Adrenal gland (tissue), 19 donors: ENCODE measurements at places on chromosomes 5 and 9.

GRCh38 chr9:70448919-70449318 lies 34.5 kb upstream of the KLF9 start:
- DNase-seq = no peak

DNA sequence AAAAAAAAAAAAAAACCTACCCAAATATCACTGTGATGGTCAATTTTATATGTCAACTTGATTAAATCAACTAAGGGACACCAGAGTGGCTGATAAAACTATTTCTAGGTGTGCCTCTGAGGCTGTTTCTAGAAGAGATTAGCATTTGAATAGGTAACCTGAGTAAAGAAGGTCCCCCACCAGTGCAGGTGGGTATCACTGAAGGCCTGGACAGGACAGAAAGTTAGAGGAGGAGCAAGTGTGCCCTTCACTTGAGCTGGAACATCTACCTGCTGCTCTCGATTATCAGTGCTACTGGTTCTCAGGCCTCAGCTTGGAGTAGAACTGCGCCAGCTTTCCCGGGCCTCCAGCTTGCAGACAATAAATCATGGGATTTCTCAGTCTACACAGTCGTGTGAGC lies 88.7 kb downstream of the TLE1 start:
- DNase-seq = no peak

GRCh38 chr9:22143799-22144625 lies 134.9 kb upstream of the CDKN2B start:
- no peak for DNase-seq

- DNase-seq = no peak
Measured at GRCh38 chr5:150764530-150764929, 5.7 kb upstream of the DCTN4 start.

DNA sequence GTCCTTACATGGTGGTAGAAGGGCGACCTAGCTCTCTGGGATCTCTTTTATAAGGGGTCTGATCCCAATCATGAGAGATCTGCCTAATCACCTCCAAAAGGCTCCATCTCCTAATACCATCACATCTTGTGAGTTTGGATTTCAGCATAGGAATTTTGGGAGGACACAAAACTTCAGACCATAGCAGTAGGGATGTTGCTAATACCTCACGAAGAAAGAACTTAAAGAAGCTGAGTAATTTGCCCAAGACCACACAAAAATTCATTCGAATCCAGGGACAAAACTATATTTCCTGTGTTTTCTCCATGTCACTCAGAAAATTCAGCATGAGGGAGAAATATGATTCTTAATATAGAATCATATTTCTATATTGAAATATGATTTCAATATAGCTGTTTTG lies 32.7 kb downstream of the MTAP start:
- no peak for DNase-seq

GRCh38 chr9:122130837-122131236 lies 28.7 kb downstream of the NDUFA8 start:
- DNase-seq = no peak
